ENCODE measurements at places on chromosomes 4 and X.

- no peak for DNase-seq
Measured at GRCh38 chrX:139851730-139852129, 81.1 kb downstream of the ATP11C start.

GRCh38 chr4:81366779-81367178 is 104.9 kb downstream of the RASGEF1B start:
- no peak for DNase-seq

DNA sequence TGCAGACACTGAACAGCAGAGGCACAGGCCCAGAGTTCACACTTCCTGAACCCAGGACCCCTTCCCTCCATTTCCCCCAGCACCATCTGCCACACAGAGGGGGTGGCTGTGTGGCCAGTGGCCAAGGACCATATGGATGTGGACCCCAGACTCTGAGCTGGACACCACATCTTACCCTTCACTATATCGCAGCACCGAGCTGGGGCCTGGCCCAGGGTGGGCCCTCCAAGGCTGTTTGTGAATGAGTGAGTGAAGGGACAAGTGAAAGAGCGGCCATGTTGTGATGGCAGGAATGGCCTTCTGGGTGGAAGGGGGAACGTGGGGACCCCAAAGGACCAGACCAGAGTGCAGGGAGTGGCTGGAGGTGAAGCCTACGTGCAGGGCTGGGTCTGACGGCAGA is 248.6 kb downstream of the AFAP1 start:
- no peak for DNase-seq

DNA sequence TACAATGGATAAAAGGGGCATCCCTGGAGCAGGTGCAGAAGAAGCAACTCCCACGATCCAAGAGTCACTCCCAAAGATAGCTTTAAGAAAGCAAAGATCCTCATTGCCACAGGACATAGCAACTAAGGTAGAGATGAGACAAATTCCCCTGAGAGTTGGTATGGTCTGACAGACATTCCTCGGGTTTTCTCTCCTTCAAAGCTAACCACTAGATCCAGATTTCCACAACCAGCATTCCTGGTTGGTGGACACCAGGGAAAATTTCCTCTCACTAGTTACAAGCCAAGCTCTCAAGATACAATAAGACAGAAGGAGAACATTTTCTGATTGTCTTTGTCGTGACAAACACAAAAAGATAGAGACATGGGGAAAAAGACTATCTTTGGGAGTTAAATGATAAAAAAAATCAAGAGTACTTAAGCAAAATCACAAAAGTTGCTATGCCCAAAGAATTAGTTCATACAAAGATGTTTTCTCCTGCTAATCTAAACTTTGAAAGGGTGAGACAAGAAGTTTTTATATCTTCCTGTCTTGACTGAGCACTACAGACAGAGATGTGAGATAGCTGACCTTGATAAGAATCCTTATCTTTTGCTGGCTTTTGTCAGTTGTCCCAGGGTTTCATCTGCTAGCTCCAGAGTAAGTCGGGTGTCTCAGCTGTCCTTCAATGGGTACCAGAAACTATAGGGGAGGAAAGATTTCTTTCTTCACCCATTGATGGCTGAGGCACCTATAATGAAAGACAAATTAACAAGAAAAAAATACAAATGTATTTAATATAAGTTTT is 200.5 kb downstream of the CENPC start:
- DNase-seq, result no peak
